ENCODE measurements at places on chromosomes 13 and 19. TPM values are rescaled to one million over a fixed set of nuclear protein-coding genes. Genes with fewer than 3 reads are reported as not detected.

Gene SYNGR4
- total RNA-seq, result not detected

Gene ZNF442
- 1.4 TPM for total RNA-seq

Gene ZNF541
- not detected for total RNA-seq

Gene CYP2A6
- not detected for total RNA-seq

Gene CEACAM1
- total RNA-seq, result 159 TPM

Gene ZNF723
- not detected for total RNA-seq

Gene ATP4B
- not detected for total RNA-seq

DNA sequence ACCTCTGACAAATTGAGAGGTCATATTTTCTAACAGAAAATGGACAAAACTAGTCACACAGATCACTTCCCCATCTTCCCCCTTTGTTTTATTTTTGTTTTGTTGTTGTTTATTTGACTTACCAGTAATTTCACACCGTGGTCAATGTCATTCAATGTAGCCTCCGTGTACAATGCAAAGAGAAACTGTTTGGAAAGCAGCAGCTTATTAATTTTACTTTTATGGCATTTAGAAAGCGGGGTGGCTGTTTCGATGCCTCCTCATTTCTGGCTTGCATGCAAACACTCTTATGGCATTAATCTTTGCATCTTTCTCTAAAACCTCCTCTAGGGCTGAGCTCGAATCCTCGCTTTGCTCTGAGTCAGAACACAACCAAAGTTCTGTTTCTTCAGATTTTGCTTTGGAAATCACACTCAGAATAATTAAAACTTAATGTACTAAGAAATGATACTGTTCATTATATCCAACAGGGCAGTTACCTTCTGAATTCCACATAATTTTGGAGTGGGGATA, 77.0 kb downstream of the ZNF536 start:
- DNase-seq, result no peak
- H3K27ac ChIP-seq, result no peak overlapping the region
- H3K36me3 ChIP-seq, result no peaks in the 10 kb centered on the region
- no peaks in the 10 kb centered on the region for H3K4me1 ChIP-seq

GRCh38 chr19:31113293-31113692, 235.9 kb downstream of the TSHZ3 start:
- H3K36me3 ChIP-seq, result no peaks in the 10 kb centered on the region
- no peaks in the 10 kb centered on the region for H3K4me1 ChIP-seq
- no peak overlapping the region for H3K4me3 ChIP-seq
- no peak overlapping the region for H3K27ac ChIP-seq
- no peak for DNase-seq

DNA sequence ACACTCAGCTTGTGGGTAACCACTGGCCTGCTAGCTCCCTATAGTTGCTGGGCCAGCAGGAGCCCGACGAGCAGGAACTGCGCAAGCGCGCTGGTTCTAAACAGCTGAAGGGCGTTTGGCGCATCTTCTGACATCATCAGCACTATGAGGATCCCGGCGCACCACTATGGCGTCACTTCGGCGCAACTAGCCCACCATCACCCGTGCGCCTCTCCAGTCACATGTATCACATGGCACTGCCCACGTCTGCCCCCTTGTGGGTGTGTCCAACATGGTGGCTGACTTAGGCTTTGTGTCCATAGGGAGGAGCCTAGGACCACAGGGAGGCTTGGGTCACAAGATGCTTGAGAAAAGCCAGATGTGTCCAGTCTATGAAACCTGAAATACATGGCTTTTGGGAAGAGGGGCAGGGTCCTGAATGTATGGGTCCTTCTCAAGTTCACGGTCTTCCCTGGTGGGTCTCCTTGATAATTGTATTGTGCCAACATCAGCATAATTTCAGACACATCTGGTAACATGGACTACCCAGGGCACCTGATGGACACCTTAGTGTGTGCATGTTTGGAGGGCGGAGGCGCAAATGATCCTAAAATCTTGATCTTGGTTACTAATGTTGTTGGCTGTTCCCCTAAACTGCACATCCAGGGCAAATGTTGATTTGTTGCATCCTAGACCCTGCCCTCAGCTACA, 18.0 kb downstream of the KLK4 start:
- peaks cover 21% of the 10 kb centered on the region for H3K4me1 ChIP-seq
- peaks cover 8% of the 10 kb centered on the region for H3K36me3 ChIP-seq
- H3K4me3 ChIP-seq, result no peak overlapping the region
- peaks cover 55% of the 10 kb centered on the region for H3K27me3 ChIP-seq
- DNase-seq, result no peak

DNA sequence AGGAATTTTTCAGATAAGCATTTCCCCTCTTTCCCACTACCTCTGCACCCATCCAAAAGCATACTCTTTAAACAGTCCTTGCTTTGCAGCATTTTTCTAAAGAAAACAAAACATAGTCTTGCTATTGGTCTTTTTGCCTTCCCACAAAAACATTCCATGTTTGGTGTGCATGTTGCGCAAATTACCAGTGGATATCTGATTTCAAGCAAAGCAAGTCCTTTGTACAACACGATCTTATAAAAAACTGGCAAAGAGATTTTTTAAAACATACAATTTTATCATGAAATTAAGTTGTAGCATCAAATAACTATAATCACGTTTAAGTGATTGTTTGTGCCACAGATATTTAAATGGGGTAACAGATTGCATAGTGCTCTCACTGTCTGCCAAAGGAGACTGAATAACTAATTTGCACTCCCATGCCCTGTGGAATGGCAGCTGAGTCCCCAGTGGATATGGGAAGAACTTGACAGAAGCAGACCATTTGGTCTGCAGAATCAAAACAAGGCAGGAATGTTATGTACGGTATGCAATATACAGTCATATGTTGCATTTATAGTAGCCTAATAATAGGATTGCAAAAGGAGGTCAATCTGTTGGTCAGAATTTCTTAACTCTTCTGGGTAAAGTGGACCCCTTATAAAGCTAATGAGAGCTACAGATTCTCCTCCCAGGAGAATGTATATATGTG, 285.7 kb downstream of the TBC1D4 start:
- no peaks in the 10 kb centered on the region for H3K4me1 ChIP-seq
- DNase-seq, result no peak
- H3K27me3 ChIP-seq, result peaks cover 12% of the 10 kb centered on the region
- H3K4me3 ChIP-seq, result no peak overlapping the region
- no peak overlapping the region for H3K27ac ChIP-seq

GRCh38 chr13:23134542-23134941, 46.2 kb upstream of the SGCG start:
- H3K27me3 ChIP-seq, result no peaks in the 10 kb centered on the region
- H3K36me3 ChIP-seq, result no peaks in the 10 kb centered on the region
- no peak for DNase-seq
- H3K4me3 ChIP-seq, result no peak overlapping the region
- no peaks in the 10 kb centered on the region for H3K4me1 ChIP-seq
- H3K27ac ChIP-seq, result no peak overlapping the region

DNA sequence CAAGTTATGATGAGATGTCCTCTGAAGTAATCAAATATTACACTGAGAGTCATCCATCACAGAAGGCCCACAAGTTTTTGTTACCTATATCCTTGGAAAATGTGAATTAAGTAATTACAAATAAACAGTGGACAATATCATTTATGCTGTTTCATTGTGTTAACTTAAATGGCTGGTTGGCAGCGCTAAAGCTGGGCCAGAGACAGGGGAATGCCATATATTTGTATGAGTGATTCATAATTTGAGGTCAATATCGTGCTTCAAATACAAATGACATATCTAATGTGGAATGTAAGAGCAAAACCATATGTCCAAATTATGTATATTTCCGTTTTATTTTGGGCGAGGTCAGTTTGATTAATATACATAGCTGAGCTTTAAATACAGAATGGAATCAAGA, 1556.2 kb downstream of the SLITRK5 start:
- DNase-seq, result no peak
- no peaks in the 10 kb centered on the region for H3K36me3 ChIP-seq
- no peaks in the 10 kb centered on the region for H3K4me1 ChIP-seq
- no peak overlapping the region for H3K27ac ChIP-seq
- no peak overlapping the region for H3K4me3 ChIP-seq

GRCh38 chr13:25679159-25679558, 307.4 kb downstream of the ATP8A2 start:
- no peaks in the 10 kb centered on the region for H3K4me1 ChIP-seq
- no peak overlapping the region for H3K27ac ChIP-seq
- no peak overlapping the region for H3K4me3 ChIP-seq
- peaks cover 73% of the 10 kb centered on the region for H3K27me3 ChIP-seq
- DNase-seq, result no peak

DNA sequence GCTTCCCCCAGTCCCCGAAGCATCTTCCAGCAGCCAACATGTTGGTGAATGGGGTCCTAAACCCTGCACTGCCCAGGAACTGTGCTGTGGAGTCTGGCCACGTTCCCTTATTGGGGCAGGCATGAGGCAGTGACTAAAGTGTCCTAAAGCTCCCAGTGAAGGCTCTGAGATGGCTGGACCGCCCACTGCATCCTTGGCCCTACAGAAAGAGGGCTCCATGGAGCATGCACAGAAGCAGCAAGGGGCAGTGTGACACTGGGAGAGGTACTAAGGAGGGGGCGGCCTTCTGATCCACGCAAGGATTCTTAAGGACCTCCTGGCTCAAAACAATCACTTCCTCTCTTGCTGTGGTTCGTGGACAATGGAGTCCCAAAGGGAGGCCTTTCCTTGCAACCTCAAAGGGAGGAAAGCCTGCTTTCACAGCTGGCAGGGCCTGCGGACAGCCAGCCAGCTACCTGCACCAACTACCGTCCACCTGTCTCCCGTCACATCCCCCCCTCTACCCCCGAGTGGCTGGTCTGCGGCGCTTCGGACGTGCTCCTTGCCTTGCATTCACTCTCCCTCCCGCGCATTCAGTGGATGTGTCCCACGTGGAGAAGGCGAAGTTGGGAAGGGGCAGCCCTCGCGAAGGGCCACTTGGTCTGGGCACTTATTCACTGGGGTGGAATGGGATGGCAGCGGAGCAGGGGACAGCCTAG, 63.9 kb upstream of the STARD13 start:
- H3K36me3 ChIP-seq, result peaks cover 16% of the 10 kb centered on the region
- H3K4me3 ChIP-seq, result peak overlapping the region; percentile 87
- H3K27ac ChIP-seq, result no peak overlapping the region
- no peaks in the 10 kb centered on the region for H3K4me1 ChIP-seq

DNA sequence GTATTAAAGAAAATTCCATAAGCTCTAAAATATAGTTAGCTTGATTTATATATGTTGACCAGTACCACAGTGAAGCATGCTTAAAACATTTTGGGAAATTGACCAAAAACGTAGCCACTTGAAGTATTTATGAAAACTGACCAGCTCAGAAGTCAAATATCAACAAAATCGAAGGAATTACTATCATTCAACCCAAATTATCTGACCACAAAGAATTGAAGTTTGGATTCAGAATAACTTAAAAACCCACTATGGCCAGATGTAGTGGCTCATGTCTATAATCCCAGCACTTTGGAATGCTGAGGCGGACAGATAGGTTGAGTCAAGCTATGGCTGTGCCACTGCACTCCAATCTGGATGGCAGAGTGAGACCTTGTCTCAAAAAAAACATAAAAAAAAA, 31.9 kb downstream of the GPALPP1 start:
- H3K4me3 ChIP-seq, result no peak overlapping the region
- no peaks in the 10 kb centered on the region for H3K4me1 ChIP-seq
- no peaks in the 10 kb centered on the region for H3K27me3 ChIP-seq
- H3K27ac ChIP-seq, result no peak overlapping the region

DNA sequence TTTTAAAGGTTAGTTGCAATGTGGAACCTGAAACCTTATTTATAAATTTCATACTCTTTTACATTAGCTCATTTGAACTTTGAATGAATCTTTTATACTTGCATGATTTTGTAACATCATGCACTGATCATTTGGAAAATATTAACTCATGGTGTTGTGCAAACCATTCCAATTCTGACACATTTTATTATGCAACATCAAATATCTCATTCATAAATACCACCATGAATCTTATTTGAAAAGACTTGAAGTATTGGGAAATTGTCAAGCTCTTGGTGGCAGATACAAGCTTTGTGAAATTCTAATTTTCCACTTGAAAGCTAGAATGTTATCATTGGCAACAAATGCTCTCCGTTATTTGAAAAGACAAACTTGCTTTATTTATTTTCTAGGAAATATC, 379.9 kb upstream of the PCDH20 start:
- H3K27me3 ChIP-seq, result no peaks in the 10 kb centered on the region
- no peak overlapping the region for H3K4me3 ChIP-seq
- H3K36me3 ChIP-seq, result no peaks in the 10 kb centered on the region

DNA sequence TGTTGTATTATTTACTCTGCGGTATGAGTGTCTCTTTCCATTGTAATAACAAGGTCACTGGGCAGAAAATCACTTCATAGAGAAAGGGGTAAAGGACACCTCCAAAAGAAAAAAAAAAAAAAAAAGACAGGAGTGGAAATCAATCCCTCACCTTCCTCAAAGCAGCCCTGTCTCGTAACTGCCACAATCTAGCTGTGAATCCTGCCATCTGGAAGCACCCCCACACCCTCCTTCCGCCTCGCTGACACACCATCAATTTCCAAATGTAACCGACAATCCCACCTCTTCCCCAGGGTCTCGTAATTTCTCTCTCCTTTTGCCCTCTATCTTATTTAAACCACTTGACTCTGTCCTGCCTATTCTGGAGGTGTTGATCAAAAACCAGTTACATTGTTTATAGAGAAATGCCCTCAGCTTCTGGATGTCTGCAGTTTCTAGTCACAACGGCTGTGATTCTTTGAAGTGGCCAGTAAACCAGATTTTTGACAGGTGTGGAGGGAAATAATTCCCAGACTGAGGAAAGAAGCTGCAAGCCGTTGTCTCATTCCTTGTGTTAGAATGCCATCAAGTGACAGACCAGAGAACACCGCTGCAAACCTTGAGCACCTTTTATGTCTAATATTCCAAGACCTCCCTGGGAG, 9.1 kb upstream of the POP4 start:
- peaks cover 62% of the 10 kb centered on the region for H3K27me3 ChIP-seq
- no peak overlapping the region for H3K27ac ChIP-seq

DNA sequence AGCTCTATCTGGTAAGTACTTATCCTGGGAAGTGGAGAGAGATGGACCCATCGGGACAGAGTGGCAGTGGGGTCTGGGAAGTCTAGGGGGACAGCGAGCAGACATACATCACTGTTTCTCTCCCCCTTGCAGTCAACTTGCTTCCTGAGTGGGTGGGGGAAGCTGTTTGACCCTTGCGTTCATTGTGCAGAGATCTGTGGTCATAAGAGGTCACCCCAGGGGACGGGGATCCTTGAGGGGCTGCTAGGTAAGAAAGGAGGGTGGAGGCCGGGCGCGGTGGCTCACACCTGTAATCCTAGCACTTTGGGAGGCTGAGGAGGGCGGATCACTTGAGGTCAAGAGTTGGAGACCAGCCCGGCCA, 474 bp downstream of the ARHGEF18 start:
- no peaks in the 10 kb centered on the region for H3K36me3 ChIP-seq
- H3K27me3 ChIP-seq, result peaks cover 27% of the 10 kb centered on the region
- H3K27ac ChIP-seq, result no peak overlapping the region
- DNase-seq, result no peak

GRCh38 chr13:49683489-49683888, 7.8 kb downstream of the EBPL start:
- H3K27me3 ChIP-seq, result no peaks in the 10 kb centered on the region
- no peak for DNase-seq
- peaks cover 5% of the 10 kb centered on the region for H3K36me3 ChIP-seq
- H3K27ac ChIP-seq, result no peak overlapping the region
- no peak overlapping the region for H3K4me3 ChIP-seq
- H3K4me1 ChIP-seq, result no peaks in the 10 kb centered on the region

- H3K4me1 ChIP-seq, result no peaks in the 10 kb centered on the region
- peaks cover 14% of the 10 kb centered on the region for H3K27me3 ChIP-seq
- DNase-seq, result no peak
- no peaks in the 10 kb centered on the region for H3K36me3 ChIP-seq
- no peak overlapping the region for H3K27ac ChIP-seq
These were observed 60.2 kb downstream of the ZIC5 start for GRCh38 chr13:99911069-99911964.

- H3K36me3 ChIP-seq, result peaks cover 9% of the 10 kb centered on the region
- DNase-seq, result no peak
- no peak overlapping the region for H3K27ac ChIP-seq
These were observed 7.7 kb downstream of the ZNF230 start for GRCh38 chr19:44010468-44010867.
